Stimulated activated CD4-positive, alpha-beta T cell treated with anti-CD3 and anti-CD28 coated beads, Interleukin-1b, Interleukin-23, amount 100 ng/mL, for 24 hours (primary cell): ENCODE measurements at places on chromosomes 16 and 17.
A peak's percentile ranks its signal among the peaks of the same experiment; 100 is the strongest.

DNA sequence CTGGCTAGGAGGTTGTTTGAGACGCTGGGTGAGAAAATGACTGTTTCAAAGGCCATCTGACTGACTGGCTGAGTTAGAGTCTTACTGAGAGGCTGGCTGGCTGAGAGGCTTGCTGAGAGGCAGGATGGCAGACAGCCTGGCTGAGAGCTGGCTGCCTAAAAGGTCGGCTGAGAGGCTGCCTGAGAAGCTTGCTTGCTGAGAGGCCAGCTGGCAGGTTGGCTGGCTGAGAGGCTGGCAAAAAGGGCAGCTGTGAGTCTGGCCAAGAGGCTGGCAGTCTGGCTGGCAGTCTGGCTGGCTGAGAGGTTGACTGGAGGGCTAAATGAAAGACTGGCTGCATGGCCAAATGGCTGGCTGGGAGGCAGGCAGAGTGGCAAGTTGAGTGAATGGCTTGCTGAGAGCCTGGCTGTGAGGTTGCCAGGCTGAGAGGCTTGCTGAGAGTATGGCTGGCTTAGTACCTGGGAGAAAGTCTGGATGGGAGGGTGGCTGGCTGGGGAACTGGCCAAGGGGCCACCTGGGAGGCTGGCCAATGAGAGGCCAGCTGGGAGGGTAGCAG is 35.3 kb upstream of the ACSM2B start:
- DNase-seq: no peak

- no peak for DNase-seq
Observed at GRCh38 chr16:52816993-52817392, 235.7 kb downstream of the CHD9NB start.

GRCh38 chr16:68264128-68265077 is at the start of gene SLC7A6:
TSS of gene SLC7A6 (plus strand) at chr16:68264526. CDS start at chr16:68274727, 10,201 bp downstream.
- peak; percentile 79 for DNase-seq

DNA sequence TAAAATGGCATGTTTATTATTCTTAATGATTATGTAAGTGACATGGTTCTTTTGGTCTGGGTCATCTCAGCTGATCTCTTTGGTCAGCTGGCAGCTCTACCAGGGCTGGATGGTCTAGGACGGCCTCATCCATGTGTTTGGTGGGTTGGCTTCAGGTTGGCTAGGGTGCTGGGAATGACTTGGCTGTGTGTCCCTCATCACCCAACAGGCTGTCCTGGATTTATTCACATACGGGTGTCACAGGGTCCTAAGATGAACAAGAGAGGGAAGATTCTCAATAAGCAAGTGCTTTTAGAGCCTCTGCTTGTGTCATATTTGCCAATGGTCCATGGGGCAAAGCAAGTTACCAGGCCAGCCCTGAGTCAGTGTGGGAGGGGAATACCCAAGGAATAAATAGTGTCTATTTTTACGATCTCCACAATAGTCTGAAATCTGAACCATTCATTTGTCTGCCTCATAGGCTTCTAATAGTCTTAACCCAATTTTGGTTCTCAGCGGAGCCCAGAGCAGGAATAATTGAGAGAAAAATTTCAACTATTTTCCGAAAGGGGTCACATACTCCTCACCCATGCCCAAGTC is 157.5 kb downstream of the HS3ST2 start:
- no peak for DNase-seq

DNA sequence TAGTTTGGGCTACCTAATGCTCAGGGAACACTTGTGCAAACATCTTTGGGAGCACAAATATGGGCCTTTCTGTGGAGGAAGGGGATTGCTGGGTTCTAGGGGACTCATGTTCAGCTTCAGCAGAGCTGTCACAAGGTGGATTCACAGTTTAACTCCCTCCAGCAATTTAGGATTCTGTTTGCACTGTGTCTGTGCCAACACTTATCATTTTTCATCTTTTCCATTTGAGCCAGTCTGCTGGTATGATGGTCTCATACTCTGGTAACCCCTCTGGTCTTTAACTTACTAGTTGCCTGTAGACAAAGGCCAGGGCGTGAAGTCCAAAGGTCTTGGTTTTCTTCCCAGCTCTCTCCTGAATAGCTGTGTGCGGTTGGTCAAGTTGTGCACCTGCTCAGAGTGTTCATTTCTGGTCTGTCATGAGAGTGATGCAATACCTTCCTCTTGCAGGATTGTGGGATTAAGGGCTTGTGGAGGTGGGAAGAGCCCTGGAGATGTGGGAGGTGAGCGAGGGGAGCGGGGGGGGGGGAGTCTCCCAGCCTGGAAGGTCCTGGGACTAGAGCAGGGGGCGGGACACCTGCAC is 152.6 kb downstream of the CMIP start:
- DNase-seq: no peak

GRCh38 chr16:85321509-85322271 is 209.4 kb upstream of the CIBAR2 start:
- no peak for DNase-seq

DNA sequence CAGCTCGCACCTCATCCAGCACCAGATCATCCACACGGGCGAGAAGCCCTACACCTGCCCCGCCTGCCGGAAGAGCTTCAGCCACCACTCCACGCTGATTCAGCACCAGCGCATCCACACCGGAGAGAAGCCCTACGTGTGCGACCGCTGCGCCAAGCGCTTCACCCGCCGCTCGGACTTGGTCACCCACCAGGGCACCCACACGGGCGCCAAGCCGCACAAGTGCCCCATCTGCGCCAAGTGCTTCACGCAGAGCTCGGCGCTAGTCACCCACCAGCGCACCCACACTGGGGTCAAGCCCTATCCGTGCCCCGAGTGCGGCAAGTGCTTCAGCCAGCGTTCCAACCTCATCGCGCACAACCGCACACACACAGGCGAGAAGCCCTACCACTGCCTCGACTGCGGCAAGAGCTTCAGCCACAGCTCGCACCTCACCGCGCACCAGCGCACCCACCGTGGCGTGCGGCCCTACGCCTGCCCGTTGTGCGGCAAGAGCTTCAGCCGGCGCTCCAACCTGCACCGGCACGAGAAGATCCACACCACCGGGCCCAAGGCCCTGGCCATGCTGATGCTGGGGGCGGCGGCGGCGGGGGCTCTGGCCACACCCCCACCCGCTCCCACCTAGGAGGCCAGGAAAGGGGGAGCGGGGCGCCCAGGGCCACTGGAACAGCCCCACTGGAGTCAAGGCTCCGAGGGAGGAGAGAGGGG is 7.5 kb downstream of the ZNF205 start:
- DNase-seq: no peak

DNA sequence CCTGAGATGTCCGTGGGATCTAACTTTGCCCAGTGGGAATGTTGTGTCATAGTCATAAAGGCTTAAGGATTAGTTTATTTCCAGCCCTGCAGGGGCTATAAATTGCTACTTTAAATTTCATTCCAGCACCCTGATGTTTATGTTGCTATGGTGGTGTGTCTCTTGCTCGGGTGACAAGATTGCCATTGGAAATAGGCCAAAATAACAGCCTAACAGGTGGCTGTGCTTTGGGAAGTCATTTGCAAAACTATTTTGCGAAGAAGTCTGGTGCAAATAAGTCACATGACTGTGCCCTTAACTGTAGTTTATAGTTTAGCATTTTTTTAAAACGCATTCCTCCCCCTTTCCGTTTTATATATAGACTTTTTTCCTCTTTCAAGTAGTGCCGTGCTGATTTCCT is 23.1 kb downstream of the PITPNC1 start:
- DNase-seq: no peak

GRCh38 chr16:87250431-87250960 is 66.7 kb downstream of the C16orf95 start:
- DNase-seq: no peak

DNA sequence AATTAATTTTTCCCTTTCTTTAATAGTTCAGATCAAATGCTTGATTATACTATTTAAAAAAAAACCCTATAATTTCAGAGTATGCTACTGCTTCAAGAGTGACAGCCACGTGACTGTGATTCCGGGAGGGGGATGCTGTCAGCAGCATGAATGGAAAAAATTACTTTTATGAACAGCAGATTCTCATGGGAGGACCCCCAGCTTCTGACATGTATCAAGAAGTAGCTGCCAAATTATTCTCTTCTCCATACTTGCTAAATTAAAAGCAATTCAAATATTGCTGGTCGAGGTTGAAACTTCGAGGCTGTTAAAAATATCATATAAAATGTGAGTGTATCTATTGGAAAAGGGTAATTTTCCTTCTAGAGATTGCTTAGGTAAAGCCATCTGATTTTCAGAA is 95.0 kb downstream of the HS3ST4 start:
- no peak for DNase-seq

GRCh38 chr17:81300586-81301155 is 5.6 kb upstream of the SLC38A10 start:
- DNase-seq: no peak

DNA sequence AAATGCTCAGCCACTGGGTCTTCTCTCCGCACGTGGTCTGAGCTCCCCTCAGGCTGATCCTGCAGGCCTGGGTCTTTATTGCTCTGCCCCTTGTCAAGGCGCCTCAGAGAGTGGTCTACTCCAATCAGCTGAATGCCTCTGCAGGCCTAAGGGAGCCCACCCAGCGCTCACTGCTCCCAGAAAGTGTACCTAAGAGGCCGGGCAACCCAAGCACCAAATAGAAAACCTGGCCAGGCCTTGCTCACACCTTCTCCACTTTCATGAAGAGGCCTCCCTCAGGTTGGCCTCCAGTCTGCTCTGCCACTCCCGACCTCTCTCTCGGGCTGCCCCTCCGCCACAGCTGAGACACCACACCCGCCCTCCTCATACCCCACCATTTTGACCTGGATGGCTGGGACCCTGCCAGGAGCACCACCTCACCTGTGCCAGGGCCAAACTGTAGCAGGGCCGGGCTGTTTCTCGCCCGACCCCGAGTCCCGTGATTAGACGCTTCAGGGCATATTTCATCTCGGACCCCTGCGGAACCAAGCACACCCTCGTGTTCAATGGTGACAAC is 665 bp downstream of the MYBBP1A start:
- no peak for DNase-seq

DNA sequence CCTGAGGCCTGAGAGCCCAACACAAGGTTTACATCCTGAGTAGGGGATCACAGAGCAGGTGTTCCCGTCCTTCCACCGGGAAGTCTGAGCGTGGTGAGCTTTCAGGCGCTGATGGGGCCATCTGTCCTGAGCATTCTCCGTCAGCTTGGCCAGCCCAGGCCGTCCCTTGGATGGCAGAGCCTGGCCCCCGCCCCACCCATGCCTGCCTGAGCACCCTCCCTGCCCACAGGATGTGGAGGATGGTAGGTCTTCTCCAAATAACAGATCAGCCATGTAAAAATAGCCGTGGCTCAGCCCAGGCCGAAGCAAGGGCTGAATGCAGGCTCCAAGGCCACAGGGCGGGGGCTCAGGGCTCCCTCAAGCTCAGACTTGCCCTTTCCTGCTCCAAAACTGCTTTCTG is 20.2 kb downstream of the SPNS2 start:
- DNase-seq: no peak

DNA sequence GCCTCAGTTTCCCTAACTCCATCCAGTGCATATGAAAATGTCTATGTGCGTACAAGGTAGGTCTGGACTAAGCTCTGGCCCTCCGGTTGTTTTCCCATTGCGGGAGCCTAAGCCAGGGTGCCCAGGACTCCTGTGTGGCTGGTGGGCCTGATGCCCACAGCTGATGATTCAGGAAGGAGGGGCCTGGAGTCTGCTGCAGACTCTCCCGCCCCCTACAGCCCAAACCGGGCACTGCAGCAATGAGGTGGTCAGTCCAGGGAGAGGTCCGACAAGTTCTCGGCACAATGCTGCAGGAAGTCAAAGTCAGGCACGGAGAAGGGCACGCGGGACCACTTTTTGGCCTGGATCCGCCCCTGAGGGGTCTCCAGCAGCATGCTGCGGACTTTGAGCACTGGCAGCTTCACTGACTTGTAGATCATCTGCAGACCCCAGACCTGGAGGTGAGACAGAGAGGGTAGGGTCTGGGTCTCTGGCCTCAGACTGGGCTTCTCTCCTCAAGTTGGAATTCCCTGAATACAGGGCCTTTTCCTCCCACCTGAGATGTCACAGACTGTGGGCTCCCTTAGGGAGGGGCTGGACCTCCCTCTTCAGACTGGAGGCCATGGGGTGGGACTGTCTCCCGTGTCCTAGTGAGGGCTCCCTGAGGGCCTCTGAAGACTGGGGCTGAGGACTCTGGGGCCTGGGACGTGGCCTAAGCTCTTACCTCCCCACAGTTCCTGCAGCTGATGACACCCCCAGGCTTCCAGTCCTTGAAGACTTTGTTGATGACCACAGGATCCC is 3.4 kb upstream of the ZNF385C start:
- peak; percentile 54 for DNase-seq

DNA sequence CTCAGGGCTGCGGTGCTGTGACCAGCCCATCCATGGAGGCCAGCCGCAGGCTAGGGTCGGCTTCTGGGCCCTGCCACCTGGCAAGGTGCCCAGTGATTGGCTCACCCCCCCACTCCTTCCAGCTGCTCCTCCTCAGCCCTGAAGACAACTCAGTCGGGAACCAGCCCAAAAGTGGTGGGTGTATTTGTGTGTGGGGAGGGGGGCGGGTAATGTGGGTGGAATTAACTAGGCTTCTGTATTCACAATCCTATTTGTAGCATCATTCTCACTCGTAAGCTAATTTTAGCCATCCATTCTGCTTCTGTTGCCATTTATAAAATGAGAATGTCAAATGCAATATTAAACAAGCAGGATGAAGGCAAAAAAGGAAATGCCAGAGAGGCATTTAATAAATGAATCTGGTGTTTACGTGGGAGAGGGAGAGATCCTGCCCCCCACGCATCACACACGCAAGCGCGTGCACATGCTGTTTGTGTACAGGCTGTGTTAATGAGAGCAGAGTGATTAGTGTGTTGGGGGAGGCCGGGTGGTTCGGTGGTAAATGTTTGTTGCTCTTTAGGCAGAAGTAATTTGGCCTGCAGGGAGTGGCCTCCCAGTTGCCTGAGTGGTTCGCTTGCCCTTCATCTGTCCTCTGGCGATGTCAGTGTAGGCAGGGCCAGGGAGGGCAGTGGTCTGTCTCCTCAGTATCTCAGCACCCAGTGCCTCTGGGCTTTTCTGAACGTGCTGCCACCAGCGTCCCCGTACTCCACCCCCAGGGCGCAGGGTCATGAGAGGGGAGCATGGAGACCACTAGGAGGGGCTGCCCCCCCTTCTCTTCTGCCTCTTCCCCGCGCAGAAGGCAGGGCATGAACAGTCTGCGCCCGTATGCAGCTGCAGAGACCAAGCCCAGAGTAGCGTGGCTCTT is 140.1 kb downstream of the CCDC182 start:
- DNase-seq: no peak

DNA sequence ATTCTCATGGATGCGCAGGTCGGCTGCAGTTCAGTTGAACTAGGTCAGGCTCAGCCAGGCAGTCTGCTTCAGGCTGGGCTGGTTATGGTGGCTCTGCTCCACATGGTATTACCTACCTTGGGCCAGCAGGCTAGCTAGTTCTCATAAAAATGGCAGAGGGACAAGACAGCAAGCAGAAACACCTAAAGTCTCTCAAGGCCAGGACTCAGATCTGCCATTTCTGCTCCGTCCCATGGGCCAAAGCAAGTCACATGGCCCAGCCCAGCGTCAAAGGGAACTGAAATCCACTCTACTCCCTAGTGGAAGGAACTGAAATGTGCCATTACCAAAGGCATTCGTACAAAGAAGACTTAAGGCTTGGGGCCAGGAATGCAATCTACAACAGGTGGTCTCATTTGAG is 160.0 kb downstream of the TMEM132E start:
- no peak for DNase-seq
